ENCODE measurements at places on chromosomes 1 and 21.
A peak's percentile ranks its signal among the peaks of the same experiment; 100 is the strongest.

DNA sequence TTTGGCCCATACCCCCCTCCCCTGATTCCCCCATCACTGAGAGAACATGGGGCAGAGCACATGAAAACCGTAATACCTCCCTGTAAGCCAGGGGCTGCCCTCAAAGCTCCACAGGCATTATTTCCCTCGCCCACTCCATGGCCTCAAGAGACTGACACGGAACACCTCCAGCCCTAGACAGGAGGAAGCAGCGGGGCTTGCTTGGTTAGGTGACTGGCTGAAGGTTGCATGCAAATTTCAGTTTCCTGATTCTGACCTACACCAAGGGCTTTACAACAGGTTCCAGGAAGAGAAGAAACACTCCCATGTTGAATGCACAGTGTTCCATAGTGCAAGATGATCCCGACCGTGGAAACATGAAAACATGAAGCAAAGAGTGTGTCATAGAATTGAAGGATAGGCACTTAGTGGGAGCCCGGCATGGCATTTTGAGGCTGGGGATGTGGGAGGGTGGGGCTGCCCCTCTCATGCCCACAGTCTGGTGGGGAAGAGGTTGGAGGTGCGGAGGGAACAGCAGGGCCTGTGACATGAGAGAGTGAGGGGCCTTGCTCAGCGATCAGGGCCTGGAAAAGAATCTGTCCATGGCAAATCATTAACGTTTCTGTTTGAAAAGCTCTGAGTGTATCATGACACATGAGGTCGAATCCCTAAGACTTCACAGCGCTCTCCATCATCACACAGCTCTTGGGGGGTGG, 33.5 kb downstream of the GPR137B start:
- no peak for DNase-seq

GRCh38 chr1:14794906-14795305, 196.4 kb downstream of the KAZN start:
- peak; percentile 25 for DNase-seq

DNA sequence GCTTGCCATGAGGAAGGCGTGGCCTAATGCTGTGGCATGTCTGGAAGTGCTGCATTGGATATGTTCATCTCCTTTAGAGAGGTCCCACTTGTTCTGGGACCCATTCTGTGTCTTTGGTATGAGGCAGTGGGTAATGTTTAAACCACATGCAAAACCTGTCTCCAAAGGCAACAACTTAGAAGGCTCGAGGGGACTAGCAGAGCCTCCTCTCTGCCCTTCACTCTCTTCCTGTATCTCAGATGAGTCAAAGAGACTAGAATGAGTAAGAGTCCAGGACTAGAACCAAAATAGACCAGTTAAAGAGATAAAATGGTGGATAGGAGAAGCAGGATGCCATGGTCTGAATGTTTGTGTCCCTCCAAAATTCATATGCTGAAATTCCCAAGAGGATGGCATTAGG, 220.8 kb upstream of the KIAA0040 start:
- DNase-seq: no peak

GRCh38 chr21:17044696-17045095, 468.1 kb upstream of the CXADR start:
- no peak for DNase-seq

DNA sequence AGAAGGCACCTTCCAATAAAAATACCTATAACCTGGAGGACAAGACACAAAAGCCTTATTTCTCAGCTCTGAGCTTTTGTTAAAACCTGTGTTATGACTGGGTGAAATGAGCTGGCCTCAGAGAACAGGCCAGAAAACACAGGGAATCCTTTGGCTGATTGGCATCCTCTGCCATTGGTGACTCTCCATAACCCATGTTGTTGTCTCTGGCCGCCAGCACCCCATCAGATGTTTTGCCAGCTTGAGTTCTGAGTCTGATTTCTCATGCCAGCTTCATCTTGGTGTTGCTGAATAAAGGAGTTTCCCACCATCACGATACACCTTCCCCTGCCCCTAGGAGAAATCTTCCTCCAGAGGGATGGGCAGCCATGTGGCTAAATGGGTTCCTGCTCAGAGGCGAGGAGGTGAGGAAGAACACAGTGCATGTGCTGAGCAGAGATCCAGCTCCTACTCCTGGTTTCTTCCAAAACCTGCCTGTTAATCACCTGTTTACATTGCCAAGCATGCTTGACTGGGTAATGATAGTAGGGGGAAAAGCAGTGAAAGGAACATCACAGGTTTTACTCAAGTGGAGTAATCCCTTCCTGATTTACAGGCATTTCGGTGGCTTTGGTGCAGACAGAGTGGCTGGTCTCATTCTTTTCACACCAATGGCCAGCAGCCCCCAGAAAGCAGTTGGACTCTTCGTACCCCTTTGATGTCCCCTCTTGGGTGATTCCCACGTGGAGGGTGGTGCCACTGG, 109.8 kb downstream of the ROR1 start:
- DNase-seq: no peak

DNA sequence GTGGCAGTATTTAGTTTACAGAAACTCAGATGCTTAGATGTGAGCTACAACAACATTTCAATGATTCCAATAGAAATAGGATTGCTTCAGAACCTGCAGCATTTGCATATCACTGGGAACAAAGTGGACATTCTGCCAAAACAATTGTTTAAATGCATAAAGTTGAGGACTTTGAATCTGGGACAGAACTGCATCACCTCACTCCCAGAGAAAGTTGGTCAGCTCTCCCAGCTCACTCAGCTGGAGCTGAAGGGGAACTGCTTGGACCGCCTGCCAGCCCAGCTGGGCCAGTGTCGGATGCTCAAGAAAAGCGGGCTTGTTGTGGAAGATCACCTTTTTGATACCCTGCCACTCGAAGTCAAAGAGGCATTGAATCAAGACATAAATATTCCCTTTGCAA, 59.7 kb upstream of the ZNF326 start:
- DNase-seq: no peak

DNA sequence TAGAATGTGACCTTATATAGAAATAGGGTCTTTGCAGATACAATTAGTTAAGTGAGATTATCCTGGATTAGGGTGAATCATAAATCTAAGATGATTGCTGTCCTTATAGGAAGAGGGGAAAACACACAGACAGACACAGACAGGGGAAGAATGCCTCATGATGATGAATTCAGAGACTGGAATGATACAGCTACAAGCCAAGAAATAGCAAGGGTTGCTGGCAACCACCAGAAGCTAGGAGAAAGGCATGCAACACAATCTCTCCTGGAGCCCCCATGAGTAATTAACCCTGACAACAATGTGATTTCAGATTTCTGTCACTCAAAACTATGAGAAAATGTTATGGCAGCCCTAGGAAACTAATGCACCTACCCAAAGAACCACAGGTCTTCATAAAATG, 19.1 kb upstream of the PPIH start:
- no peak for DNase-seq

- DNase-seq: no peak
Observed at GRCh38 chr1:92346866-92347640, 48.2 kb downstream of the RPAP2 start.

DNA sequence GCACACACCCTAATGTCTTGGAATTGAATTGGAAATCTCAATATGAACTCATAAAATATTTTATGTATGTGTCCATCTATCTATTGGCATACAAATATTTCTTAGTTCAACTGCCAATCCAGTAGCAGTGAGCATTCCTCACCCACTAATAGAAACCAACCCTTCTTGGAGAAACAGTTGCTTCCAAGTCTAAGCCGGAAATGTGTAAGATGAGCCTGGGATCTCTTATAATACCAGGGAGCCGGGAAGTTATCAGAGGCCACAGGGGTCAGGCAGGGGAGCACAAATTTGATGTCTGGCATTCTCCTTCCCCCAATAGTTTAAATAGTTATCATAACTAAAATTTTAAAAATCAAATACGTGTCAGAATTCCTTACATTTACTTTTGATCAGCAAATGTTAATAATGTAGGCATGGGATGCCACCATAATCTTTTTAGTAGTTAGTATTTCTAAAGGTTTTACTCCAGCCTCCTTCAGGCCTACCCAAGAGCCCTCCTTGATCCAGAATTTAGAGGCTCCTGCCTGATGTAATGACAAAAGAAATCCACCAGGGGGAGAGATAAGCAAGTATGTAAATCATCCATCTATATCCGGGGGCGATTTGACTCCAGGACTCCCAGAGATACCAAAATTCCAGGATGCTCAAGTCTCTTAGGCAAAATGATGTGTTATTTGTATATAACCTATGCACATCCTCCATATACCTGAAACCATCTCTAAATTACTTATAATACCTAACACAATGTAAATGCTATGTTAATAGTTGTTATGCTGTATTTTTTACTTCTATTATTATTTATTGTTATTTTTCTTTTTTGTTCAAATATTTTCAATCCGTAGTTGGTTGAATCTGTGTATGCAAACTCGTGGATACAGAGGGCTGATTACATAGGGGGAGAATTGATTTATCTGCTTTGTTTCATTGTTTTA, 218.7 kb upstream of the COA6 start:
- DNase-seq: peak; percentile 41

DNA sequence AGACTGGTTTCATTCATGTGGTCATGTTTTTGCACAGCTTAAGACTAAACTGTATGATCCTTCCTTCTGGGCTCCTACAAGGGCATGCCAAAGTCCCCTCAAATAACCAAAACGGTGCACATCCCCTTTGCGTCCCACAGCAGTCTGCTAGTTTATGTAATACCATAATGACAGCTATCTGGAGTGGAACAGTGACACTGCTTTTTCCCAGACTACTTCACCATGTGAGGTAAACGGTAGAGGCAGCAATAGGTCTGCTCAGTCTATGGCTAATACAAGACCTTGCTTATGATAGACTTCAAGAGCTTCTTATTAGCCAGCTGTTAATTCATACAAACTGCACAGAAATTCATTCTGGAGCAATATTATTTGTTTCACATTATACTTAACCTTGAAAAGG, 395.5 kb downstream of the SMYD3 start:
- no peak for DNase-seq

- no peak for DNase-seq
Observed at GRCh38 chr1:37325010-37325409, 149.4 kb upstream of the ZC3H12A start.

DNA sequence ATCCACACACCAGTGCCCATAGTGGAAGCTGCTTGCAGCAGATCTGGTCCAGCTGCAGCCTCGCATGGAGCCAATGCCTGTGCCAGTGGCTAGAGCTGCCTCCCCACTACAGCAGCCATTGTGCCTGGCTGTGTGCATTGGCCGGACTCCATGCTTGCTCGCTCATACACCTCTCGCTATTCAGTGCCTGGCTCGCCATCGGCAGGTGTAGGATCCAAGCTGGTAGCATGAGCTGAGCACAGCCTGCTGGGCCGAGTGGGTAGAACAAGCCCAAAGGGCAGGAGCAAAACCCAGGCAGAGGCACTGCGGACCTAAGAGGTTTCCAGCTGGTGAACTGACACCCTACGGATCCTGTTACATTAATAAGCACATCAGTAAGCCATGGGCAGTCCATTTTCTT, 1184.1 kb downstream of the AMY1C start:
- no peak for DNase-seq

GRCh38 chr1:25608488-25609178, 8.0 kb upstream of the MAN1C1 start:
- DNase-seq: peak; percentile 84

GRCh38 chr1:117120774-117121588, 568 bp downstream of the TRIM45 start:
- no peak for DNase-seq

- DNase-seq: no peak
Observed at GRCh38 chr1:65952696-65953095, 160.0 kb downstream of the PDE4B start.

DNA sequence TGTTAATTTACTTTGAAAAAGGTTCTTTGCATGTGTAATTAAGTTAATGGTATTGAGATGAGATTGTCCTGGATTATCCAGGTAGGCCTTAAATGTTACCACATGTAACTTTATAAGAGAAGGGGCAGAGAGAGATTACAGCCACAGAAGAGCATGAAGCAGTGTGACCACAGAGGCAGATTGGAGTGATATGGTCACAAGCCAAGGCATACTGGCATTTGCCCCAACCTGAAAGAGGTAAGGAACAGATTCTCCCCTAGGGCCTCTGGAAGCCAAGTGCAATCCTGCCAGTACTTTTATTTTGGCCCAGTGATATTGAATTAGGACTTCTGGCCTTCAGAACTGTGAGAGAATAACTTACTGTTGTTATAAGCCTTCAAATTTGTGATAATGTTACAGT, 23.0 kb downstream of the RNF2 start:
- no peak for DNase-seq

DNA sequence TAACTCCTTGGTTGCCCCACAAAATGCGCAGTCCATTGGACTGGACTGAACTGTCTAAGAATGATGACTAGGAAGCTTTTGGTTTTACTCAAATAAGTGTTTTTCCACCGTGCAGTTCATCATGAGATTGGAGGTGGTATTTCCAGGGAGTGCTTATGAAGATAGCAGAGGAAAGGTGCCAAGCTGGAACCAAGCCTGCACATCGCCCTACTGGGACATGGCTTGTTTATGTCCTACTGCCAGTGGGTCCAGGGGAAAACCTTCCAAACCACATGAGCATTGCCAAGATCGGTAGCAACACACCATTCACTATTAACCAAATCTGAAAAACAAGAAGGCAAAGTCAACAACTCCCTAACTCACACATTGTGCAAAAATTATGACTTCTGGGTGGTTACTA, 54.7 kb upstream of the DSCAM start:
- no peak for DNase-seq

DNA sequence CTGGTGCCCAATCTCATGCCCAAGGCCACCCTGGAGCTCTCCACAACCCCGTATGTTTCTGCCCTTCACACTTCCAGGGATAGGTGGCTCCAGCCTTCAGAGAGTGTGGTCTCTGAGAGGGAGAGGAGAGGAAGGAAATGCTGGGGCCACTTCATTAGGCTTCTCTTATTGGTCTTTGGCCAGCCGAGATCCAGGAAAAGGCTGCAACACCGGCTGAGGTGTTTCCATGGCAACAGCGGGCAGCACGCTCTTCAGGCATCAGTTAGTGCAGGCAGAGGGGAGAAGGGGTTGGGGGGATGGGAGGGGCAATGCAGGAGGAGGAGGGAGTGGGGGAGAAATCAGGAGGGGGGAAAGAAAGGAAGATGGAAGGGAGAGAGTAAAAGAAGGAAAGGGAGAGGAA, 275.1 kb upstream of the GJB5 start:
- no peak for DNase-seq

- DNase-seq: no peak
Observed at GRCh38 chr1:222521299-222522104, 26.4 kb downstream of the HHIPL2 start.

DNA sequence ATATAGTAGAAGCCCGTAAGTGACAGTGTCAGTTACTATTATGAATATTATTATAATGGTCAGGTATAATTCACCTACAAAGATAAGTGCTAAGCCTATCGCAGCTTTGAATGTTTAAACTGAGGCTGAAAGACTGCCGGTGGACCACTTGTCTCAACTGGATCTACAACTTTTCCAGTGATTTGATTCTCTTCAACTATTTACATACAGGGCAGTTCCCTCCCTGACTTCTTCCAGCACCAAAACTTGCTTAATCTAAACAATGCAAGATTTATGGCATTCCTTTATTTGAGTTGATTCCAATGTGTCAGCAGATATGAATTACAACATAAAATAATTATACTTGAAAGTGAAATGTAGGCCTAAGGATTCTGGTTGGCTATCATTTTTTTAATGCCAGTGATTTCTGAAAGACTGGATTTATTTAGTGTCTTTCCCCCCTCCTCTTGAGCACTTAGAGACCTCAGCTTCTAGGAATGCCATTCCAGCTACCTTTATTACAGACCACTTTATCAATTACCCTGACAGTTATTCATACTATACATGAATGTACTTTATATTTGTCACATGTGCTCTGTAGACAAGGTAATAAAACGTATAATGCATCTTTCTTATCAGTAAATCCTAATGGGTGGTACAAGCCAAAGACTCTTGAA, 153.3 kb upstream of the C8B start:
- DNase-seq: no peak

All from muscle of arm (tissue), 14 donors.